ENCODE measurements at places on chromosomes 6 and 20.

- DNase-seq = no peak
Measured at GRCh38 chr6:63677282-63677681, 41.7 kb downstream of the PHF3 start.

DNA sequence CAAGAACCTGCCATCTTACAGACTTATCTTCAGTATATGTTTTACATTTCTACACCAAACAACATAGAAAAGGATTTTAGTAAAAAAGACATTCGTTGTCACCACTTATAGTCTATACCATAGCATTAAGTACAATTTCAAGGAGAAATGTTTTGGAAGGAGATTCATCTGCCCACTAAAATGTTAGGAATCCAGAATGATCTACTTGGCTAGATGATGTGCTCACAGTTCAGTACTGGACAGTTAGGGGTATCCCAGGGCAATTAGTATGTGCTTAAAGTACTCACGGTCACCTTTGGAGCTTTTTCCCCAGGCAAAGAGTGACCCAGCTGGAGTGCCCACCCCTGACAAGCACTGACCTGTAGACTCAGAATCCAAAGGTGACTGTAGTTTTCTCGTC, 222.9 kb downstream of the SLC24A3 start:
- DNase-seq = no peak

DNA sequence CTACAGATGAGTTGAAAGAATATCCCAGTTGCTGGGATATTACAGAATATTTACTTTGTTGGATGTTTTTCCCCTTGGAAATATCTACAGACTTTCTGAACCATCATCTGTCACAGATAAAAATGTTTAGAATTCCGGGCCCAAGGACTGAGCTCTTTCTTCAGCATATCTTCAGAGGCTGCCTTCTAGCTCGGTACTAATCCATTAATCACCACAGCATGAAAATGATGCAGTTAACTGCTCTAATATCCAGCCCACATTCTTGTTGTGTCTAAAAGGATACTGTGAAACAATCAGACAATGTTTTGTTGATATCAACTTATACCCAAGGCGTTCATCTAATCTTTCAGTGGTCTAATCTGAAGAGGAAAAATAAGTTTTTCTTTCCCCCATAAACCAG, 247.4 kb downstream of the TBC1D32 start:
- no peak for DNase-seq

DNA sequence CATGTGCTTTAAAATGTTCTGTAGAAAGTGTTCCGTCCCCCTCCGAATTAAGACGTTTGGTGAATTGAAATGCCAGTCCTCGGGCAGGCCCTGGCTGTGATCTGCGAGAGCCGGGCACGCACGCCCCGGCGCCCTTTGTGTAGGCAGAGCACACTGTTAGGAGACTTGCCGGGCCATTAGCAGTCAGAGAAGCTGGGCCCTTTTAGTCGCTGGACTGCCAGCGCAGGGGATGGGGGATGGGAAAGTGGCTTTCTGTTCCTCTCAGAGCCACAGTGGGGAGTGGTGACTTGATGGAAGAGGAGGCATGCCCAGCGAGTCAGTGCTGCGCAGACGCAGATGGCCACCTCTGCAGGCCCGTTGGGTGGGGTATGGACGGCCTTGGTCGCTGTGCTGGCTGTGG, 2.2 kb downstream of the PPP1R3G start:
- DNase-seq = no peak

GRCh38 chr6:89209457-89209856, 7.7 kb downstream of the GABRR1 start:
- DNase-seq = no peak

GRCh38 chr6:105305521-105305920, 97.4 kb downstream of the PREP start:
- DNase-seq = no peak

- DNase-seq = no peak
Measured at GRCh38 chr6:159068904-159069578, 24.2 kb upstream of the TAGAP start.

GRCh38 chr20:6103301-6103700, 19.5 kb downstream of the FERMT1 start:
- DNase-seq = no peak

GRCh38 chr20:19907326-19908056, 109.7 kb upstream of the NAA20 start:
- no peak for DNase-seq

- DNase-seq = no peak
Measured at GRCh38 chr20:25246182-25246999, 1.5 kb upstream of the PYGB start.

DNA sequence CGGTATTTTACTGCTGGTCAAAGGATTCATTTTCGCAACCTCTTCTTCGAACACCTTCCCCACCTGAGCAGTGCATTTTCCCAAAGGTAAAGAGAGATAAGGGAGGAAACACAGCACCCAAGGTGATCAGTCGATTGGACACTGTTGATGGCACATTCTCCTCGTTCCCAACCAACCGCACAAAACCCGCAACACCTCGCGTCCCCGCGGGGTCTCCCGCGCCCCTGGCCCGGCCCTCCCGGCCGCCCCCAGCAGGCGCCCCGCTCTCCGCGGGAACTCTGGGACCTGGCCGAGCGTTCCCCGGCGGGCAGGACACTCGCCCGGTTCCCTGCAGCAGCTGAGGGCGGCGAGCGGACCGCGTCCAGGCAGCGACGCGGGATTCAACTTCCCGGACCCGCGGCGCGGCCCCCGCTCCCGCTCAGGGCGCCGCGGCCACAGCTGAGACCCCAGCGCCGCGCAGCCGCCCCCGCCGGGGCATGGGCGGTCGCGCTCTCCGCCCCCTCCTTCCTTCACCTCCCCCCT, 506 bp downstream of the RGS17 start:
- DNase-seq = no peak

- no peak for DNase-seq
Measured at GRCh38 chr6:161195386-161195785, 78.5 kb downstream of the AGPAT4 start.

GRCh38 chr20:14992153-14992552, 654.7 kb upstream of the FLRT3 start:
- no peak for DNase-seq

GRCh38 chr6:46985943-46986342, 56.2 kb downstream of the ADGRF1 start:
- no peak for DNase-seq

- no peak for DNase-seq
Measured at GRCh38 chr6:138815221-138815620, 19.3 kb downstream of the ECT2L start.

- DNase-seq = no peak
Measured at GRCh38 chr6:73727114-73727513, 31.1 kb downstream of the CD109 start.

DNA sequence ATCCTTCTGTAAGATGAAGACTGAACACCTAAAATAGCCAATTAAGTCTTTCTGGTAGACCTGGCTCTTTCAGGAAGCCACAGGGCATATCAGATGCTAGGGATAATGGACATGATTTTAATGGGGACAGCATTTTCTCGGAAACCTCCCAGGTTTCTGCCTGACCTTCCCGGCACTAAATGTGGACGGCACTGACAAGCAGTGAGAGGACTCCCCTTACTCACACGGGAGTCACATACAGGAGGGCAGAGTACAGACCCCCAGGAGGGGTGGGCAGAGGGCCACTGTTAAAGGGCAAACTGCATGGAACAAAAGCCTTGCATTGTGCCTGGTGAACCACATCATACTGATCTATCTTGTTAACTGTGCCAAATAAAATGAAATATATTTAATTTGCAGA, 19.9 kb downstream of the PSMG4 start:
- no peak for DNase-seq

DNA sequence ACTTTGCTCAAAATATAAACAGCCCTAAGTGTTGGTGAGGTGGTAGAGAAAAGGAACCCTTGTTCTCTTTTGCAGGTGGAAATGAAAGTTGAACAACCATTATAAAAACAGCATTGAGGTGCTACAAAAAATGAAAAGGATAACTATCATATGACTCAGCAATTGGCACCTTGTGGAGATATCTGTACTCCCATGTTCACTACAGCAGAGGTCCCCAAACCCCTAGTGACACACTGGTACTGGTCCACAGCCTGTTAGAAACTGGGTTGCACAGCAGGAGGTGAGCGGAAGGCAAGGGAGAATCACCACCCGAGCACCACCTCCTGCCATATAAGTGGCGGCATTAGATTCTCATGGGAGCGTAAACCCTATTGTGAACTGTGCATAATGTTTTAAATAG, 267.4 kb upstream of the THEMIS start:
- DNase-seq = no peak

DNA sequence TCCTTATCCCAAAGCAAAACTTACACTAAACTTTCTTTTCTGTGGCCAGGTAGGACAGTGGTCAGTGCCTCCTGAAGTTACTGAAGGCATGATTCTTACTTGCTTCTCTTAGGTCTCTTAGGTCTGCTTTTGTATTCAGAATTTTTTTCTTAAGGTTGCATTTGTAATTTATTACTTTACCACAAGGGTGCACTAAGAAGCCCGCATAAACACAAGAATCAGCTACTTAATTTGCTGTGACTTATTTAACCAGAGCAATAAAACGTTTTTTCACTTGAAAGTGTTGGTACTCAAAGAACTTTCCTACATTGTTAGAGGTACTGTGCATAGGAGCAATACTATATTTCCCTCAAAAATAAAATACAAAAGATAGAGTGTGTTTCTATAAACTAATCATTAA, 75.4 kb upstream of the LAMA2 start:
- DNase-seq = no peak

DNA sequence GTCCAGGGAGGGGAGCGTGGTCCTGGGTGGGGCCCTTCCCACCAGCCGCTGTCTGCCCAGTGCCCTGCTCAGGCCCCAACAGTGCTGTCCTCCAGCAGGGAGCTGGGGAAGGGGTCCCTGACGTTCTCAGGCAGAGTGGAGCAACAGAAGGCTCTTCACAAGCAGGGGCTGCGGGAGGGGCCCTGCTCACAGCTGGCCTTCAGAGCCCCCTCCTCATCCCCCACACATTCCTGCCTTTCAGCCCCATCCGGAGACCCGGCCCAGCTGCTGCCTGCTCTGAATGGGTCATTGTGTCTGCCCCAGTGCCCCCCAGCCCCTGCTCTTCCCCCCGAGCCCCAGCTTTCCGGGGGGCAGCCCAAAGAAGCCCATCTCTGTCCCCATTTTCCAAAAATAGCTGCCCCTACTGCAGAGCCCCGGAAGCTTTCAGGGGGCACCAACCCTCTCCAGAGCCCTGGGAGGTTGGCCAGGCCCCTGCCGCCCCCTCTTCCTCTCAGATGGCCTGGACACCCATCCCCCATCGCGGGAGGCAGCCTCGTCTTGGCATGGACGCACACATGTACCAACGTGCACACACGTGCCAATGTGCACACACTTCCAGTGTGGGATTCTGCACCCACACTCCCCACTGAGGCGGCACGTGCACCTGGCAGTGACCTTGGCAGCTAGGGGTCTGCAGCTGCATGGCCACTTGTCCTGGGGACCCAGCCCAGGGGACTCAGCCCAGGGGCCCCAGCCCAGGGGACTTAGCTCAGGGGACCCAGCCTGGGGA, 3.7 kb downstream of the COL20A1 start:
- DNase-seq = no peak

DNA sequence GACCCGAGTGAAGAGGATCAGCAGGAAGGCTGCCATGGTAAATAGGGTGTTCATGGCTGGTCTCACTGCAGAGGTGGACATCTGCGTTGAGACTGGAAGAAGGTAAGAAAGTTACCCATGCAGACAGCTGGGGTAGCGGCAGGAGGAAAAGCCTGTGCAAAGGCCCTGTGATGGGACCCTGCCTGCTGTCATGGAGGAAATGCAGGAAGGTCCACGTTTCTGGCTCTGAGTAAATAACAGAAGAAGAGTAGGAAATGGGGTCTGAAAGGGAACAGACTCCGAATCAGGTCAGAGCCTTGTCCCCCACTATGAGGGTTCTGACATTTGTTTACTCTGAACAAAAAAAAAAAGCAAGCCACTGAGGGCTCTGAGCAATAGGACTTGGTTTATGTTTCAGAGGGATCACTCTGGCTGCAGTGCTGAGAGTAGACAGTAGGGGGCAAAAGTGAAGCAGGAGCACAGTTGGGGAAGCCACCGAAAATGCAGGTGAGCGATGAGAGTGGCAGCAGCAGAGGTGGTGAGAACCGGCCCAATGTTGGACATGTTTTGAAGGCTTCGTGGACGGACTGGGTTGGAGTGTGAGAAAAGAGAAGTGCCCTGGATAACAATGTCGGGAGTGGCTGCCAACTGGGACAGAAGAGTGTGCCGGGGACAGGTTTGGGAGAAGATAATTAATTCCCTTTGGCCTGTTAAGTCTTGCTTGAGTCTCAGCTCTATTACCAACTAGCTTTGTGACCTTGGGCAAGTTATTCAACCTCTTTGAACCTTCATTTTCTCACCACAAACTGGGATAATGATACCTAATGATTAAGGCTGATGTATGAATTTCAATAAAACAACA, 57.9 kb upstream of the MAP7 start:
- DNase-seq = peak; percentile 87

GRCh38 chr6:31336896-31337496, 20.0 kb downstream of the HLA-B start:
- DNase-seq = no peak

- DNase-seq = no peak
Measured at GRCh38 chr20:53565254-53565653, 28.4 kb downstream of the ZNF217 start.

DNA sequence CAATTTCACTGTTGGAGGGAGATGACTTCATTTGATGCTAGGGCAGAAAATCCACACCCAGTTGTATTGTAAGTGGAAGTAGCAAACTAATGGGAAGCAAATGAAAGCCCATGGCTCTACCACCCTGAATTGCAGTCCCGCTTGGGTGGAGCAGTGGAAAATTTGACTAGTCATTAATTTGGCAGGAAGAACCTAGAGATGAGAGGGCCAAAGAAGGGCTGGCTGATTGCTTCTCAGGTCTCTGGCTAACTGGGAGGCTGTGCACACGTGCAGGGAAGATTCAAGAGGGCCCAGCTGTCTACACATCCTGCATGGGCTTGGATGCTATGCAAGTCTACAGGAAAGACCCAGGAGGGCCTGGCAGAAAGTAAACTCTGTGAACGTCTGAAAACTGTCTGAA, 466.2 kb downstream of the TFAP2A start:
- no peak for DNase-seq

DNA sequence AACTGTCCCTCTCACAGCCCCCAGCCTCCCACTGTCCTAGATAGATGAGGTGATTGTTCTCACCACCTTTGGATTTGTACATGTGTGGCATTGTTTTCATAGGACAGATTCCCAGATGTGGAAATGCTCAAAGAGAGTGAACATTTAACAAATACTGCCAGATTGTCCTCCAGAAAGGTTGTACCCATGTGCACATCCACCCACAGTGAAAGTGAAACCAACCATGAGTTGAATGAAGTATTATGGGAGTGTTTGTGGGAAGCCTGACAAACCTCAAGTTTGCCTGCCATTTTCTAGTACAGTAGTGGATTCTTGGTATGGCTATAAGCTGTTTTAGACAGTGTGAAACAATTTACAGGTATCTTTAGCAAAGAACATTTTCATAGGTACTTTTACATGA, 42.7 kb downstream of the ANKRD6 start:
- no peak for DNase-seq
